ENCODE measurements at places on chromosomes 11 and 22.

DNA sequence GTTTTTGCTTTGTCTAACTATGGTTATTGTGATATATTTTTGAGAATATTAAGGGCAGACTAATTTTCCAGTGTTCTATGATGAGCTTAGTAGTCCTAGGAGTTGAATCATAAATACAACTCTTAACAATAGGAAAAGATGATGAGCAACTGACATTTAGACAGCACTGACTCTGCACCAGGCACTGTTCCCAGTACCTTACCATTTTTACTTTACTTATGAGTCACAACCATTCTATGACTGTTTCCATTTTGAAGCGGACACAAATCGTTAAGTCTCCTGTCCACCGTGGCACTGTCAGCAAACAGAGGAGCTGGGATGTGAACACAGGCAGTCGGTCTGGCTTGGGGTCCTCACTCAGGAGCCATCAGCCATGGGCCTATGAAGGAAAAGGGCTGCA lies 3.4 kb upstream of the SCGB2A2 start:
- no peak for DNase-seq

DNA sequence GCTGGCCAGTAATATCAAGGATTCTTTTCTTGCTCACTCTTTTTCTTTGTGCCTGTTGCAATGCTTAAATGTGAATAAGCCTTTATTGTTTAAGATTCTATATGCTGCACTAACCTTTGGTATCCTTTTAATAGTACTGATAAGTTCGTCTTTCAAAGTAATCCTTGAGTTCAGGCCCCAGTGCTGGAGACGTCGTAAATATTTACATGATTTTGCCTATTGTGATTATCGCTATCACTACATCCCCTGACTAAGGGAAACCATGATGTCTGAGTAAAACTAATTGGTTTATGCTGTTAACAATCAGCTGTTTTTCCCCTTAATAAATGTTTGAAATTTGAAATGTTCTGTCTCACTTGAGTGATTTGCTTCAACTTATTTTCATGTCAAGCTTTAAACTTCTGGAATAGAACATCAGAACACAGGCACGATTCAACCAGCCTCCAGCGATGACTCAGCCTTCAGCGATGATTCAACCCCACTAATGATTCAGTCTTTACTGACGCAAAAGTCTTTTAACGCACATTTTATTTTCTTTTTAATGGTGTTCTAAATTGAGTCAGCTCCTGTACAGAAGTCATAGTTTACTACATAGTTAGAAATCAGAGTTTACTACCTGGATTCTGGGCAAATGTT lies 3.9 kb downstream of the HTATIP2 start:
- no peak for DNase-seq

GRCh38 chr11:119175493-119176077 lies 7.1 kb downstream of the NLRX1 start:
- DNase-seq, result no peak

GRCh38 chr11:10978198-10978597 lies 120.3 kb upstream of the ZBED5 start:
- DNase-seq, result no peak

DNA sequence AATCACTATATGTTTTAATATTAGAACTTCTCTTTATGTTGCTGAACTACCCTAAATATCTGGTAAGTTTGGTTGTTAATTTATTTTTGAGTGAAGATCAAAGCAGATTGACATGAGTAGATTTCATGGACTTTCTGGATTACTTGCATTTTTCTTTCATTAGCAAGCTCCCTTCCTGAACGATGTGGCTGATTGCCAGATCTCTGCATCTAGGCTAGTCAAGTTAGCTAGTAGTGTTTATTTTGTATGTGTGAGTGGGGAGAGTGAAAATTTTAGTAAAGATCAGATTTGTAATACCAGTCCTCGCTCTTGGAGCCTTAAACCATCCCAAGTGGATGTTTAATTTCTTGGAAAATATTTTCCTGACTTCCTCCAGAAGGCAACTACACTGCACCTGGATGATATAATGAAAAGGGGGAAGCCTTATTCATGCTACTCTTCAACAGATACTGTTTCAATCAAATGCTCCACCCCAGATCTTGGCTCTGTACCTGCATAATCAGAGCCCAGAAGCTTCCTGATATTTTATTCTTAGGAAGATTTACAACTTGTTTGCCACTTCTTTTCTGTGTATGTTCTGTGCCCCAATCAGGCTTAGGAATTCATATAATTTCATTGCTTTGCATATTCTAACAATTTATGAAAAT lies 143.2 kb upstream of the GRIA4 start:
- DNase-seq, result no peak

Data from CD8-positive, alpha-beta memory T cell (primary cell).